NCI-H748 treated with DMSO at 0.1 percent for 48 hours (cell line): ENCODE measurements at places on chromosomes 5 and 9.

- no peak for DNase-seq
Observed at GRCh38 chr9:126847051-126847450, 13.4 kb upstream of the ZBTB34 start.

GRCh38 chr9:109258481-109259302 is 62.2 kb downstream of the EPB41L4B start:
- DNase-seq = no peak

DNA sequence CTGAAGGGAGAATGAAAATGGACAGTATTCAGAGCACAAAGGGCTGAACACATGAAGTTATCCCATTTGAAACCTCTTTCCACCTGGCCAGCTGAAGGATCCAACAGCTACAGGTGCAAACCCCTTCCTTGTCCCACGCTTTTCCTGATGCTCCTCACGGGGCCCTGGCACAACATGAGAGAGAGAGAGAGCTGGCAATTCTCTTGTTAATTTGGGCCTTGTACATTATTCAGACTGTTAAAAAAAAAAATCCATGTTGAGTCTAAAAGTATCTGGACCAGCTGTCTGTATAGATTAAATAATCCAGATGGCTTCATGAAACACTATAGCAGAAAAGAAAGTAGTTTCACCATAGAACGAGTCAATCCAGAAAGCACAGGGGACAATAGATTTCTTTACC is 74.1 kb downstream of the HMHB1 start:
- no peak for DNase-seq

DNA sequence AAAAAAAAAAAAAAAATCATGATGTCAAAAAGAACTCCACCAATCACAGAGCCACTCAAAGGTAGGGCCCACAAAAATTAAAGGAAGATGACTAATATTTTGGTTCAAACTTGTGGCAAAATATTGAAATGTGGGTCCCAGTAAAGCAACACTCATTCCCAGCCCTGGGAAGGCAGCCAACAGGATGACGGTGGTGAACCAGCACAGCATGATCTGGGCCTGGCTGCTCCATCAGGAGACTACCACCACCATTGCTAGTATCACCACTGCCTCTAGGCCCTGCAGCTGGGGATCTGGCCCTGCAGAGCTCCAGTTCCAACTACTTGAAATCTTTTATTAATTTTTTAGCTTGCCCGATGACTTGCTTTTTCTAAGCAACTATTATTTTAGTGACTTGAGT is 206.8 kb upstream of the ITGA1 start:
- no peak for DNase-seq

GRCh38 chr9:112789891-112790774 is 39.6 kb downstream of the SNX30 start:
- DNase-seq = no peak

GRCh38 chr5:135457424-135458071 is 5.4 kb upstream of the TIFAB start:
- peak; percentile 41 for DNase-seq

GRCh38 chr5:159504106-159504856 is 174.0 kb upstream of the IL12B start:
- no peak for DNase-seq

GRCh38 chr5:91206103-91206502 is 177.0 kb downstream of the ARRDC3 start:
- DNase-seq = no peak

DNA sequence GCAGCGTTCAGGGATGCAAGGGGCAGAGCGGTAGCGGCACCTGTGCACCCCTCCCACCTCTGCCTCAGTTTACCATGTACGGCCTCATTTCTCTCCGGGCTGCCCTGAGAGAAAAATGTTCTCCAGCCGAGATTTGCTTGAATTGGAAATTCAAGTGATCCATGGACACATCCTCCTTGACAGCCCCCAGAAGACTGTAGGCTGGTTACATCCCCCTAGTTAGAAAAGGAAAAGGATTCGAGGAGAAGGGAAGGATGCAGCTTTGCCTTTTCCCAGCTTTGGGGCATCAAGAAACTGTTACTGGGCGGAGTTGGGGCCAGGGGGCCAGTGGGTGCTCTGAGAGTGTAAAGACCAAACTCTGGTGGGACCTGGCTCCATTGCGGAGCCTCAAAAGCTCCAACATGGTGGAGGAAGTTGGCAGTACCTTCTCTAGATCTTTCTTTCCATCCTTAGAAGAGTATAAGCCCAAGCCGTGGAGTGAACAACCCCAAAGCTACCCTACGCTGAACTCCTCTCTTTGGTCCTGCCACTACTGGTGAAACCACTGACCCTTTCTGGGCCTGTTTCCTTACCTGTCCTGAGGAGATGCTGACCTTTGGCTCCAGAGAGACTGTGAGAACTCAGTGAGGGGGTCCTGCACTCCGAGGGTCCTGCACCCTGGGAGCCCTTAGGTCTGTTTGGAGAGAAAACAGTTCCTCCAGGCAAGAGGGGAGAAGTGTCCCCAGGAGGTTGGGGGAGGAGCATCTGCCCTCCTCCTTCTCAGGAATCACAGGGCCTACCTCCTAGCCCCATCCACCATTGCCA is 1.0 kb upstream of the BARX1 start:
- no peak for DNase-seq

DNA sequence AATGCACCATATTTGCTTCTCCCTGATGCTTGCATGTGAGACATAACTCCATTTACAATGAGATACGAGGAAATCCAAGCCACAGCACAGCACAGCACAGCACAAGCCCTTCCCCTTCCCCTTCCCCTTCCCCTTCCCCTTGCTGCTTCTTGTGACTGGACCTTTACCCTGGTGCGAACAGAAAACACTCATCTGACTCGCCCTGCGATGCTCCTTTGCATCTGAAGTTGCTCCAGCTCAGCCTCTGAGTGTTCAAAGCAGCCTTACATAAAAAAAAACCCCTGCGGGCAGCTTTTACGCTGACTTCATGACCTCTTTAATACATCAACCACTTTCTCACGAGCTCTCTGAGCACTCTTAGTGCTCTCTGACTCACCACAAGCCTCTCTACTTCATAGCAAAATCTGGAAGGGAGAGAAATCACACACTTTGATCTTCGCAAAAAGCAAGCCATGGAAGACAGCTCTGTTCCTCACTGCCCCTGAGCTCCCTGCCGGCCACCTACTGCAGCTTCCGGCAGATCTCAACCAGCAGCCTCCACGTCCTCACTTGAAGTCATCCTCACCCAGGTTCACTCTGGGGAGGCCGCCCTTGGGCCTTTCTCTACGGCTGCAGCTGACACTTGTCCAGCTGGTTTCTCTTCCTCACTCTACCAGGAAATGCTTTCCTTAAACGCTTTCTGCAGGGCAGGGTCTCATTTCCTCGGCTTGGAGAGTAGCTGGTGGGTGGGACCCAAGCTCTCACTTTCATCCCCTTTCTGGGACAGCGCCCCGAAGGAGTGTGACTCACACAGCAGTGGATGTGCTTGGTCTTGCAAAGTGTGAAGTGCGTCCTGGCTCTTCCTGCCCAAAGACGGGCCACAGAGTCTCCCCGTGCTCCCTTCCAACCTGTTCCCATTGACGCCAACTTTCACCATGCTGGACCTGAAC is 5.3 kb downstream of the SLC34A1 start:
- DNase-seq = no peak

- no peak for DNase-seq
Observed at GRCh38 chr5:132093271-132093670, 19.7 kb downstream of the CSF2 start.

- no peak for DNase-seq
Observed at GRCh38 chr9:98899408-98900056, 44.2 kb upstream of the COL15A1 start.

- no peak for DNase-seq
Observed at GRCh38 chr5:3145641-3146040, 394.2 kb upstream of the IRX2 start.

GRCh38 chr9:123208626-123209174 is 59.7 kb downstream of the STRBP start:
- no peak for DNase-seq

GRCh38 chr9:37969130-37969529 is 65.2 kb upstream of the SLC25A51 start:
- no peak for DNase-seq

GRCh38 chr9:114185570-114186490 is 30.5 kb downstream of the COL27A1 start:
- DNase-seq = no peak

- no peak for DNase-seq
Observed at GRCh38 chr5:112930082-112930344, 8.0 kb upstream of the REEP5 start.

DNA sequence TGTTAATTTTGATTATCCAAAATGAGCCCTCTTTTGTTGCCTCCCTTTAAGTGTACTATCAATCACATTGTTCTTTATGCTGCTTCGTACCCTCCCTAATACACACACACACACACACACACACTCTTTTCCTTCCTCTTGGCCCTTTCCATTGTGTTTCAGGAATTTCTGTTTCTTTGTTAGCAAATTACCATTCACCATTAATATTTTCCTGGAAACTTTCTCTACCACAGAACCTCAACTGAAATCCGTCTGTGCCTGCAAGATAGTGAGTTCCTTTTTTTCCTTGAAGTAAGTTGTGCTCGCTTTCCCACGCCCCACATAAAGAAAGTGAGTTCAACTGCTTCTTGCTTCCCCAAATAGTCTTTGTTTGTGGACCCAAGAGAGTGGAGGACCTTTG is 61.8 kb downstream of the SMIM15 start:
- DNase-seq = no peak

DNA sequence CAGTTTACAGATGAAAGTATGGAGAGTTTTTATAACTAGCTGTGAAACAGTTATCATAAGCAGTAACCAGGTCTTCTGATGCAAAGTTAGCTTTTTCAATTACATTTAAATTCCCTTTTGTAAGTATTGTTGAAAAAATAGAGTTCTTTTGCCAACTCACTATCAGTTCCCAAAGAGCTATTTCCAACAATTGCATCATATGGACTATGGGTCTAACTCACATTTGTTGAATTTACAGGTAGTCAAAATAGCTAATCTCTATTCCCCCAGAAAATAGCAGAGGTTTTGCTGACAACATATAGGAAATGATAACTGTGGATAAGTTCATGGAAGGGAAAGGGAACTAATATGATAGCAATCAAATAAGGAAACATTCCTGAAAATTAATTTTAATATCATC is 1.4 kb downstream of the SPINK1 start:
- DNase-seq = no peak

GRCh38 chr5:102591650-102592049 is 92.8 kb upstream of the SLCO6A1 start:
- no peak for DNase-seq

GRCh38 chr5:132641841-132642240 is 16.1 kb upstream of the IL13 start:
- DNase-seq = no peak
